ENCODE measurements at places on chromosomes 4 and X. TPM values are rescaled to one million over a fixed set of nuclear protein-coding genes. Genes with fewer than 3 reads are reported as not detected.

Gene RGS12
- 65.8 TPM for total RNA-seq

Gene MFAP3L
- 57.5 TPM for total RNA-seq

Gene METAP1
- total RNA-seq: 44.6 TPM

Gene FAM241A
- 3.7 TPM for total RNA-seq

Gene PCYT1B
- total RNA-seq: 0.47 TPM

Gene NDNF
- 5.4 TPM for total RNA-seq

Gene RAI2
- 4.4 TPM for total RNA-seq

Gene ARHGAP4
- total RNA-seq: 17.6 TPM

Gene COX7B2
- not detected for total RNA-seq

Gene SLC38A5
- total RNA-seq: 24.2 TPM

Gene SATL1
- total RNA-seq: 0.45 TPM

Gene CCDC120
- total RNA-seq: 38.7 TPM

Gene INTU
- 6.1 TPM for total RNA-seq

Gene NR0B1
- total RNA-seq: not detected

Gene PASD1
- not detected for total RNA-seq

Gene CENPVL1
- not detected for total RNA-seq

Gene PCDH19
- 1.9 TPM for total RNA-seq

Gene PF4V1
- total RNA-seq: not detected

Gene NSDHL
- total RNA-seq: 19.2 TPM

Gene MAP3K15
- not detected for total RNA-seq

Gene STAP1
- not detected for total RNA-seq

Gene NUDT11
- 0.93 TPM for total RNA-seq

Gene EPGN
- 11.7 TPM for total RNA-seq

Gene MAGEB1
- total RNA-seq: not detected

Gene TMEM47
- 9.4 TPM for total RNA-seq

Gene MED12
- 49.2 TPM for total RNA-seq

Gene DRP2
- total RNA-seq: 0.25 TPM

Gene CHST7
- 5.8 TPM for total RNA-seq

Gene MND1
- not detected for total RNA-seq

Gene GPAT3
- total RNA-seq: 5.1 TPM

Gene BMPR1B
- 1.0 TPM for total RNA-seq

Gene VGLL1
- not detected for total RNA-seq

Gene C4orf50
- not detected for total RNA-seq

Gene PPP2R2C
- total RNA-seq: 60.5 TPM

Gene GSPT2
- 1.2 TPM for total RNA-seq

Gene GYPA
- total RNA-seq: not detected

Gene RBMXL3
- total RNA-seq: not detected

Gene TSPAN7
- 25.7 TPM for total RNA-seq

All from suprapubic skin (tissue), 4 donors.